ENCODE measurements at places on chromosomes 1 and 21. TPM values are rescaled to one million over a fixed set of nuclear protein-coding genes. Genes with fewer than 3 reads are reported as not detected.
A peak's percentile ranks its signal among the peaks of the same experiment; 100 is the strongest.

HSD3B1 gene
- not detected for total RNA-seq

DNA sequence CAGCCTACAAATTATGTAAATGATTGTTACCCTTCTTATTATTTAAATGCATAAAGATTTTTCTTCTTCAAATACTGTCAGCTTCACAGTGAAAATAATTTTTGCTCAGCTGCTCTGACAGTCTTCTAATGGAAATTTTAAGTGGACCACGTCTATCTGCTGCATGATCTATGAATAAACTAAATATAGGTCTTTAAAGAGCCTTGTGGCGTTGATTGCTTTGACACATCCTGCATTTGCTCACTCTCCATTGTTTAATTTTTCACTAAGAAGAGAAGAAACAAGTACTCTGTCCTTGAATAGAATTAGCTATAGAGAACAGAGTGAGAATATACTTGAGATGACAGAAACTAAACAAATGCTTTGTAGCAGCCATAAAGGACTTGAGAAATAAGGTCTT lies 826.1 kb downstream of the MRPL39 start:
- DNase-seq = no peak

DNA sequence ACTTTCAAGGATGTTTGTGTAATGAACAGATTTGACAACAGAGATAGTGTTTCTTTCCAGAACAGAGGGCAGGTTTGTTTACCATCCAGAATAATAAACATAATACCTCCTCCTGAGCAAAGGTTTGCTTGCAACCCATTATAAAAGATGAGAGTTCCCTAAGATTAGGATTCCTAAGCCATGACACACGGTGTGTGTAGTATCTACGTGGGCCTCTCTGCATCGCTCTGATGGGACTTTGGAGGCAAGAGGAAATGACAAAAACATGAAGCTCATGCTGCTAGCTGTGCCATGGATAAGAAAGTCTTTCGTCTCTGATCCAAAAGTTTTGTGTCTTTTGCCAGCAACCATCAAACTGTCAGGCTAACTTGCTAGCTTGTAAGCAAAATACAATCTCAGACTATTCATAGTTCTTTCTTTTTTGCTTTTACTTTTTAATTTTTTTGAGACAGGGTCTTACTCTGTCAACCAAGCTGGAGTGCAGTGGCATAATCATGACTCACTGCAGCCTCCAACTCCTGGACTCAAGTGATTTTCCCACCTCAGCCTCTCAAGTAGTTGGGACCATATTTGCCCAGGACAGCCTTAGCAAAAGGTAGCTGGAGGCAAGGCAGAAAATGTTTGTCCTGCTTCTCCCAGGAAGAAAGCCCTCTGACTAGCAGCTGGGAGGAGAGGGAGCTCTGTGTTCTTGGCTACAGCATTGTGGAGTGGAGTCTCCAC lies 81.1 kb downstream of the LHX4 start:
- DNase-seq = peak; percentile 62

- DNase-seq = no peak
Observed at GRCh38 chr1:201475915-201476669, 7.1 kb upstream of the PHLDA3 start.

GRCh38 chr1:224432672-224433040 lies 1.9 kb downstream of the WDR26 start:
- peak; percentile 32 for DNase-seq

GRCh38 chr1:46686255-46686654 lies 14.6 kb downstream of the TEX38 start:
- DNase-seq = no peak

- DNase-seq = no peak
Observed at GRCh38 chr1:156420205-156421061, 51.4 kb downstream of the RHBG start.

DNA sequence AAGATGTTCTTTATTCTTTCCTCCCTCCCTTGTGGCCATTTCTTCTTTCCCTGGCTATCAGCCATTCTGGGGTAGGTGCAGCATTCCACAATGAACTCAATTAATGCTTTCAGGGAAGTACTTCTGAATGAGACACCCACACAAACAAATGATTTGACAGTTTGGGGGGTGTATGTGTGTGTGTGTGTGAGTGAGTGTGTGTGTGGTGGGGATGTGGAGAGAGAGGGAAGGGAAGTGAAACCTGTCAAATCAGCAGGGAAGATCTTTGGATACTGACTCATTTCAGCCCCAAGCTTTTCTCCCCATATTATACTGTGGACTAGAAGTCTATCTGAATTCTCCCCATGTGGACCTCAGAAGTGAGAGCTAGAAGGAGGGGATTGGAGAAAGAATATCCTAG lies 154.9 kb upstream of the CD34 start:
- no peak for DNase-seq

GRCh38 chr1:10973552-10973951 lies 38.9 kb upstream of the TARDBP start:
- peak; percentile 60 for DNase-seq

GRCh38 chr1:119554183-119554582 lies 47.2 kb downstream of the HSD3B1 start:
- peak; percentile 96 for DNase-seq

GRCh38 chr21:21238629-21239400 lies 240.6 kb downstream of the NCAM2 start:
- peak; percentile 37 for DNase-seq

SYT14 gene
- total RNA-seq = 3.9 TPM

UBXN10 gene
- not detected for total RNA-seq

DNA sequence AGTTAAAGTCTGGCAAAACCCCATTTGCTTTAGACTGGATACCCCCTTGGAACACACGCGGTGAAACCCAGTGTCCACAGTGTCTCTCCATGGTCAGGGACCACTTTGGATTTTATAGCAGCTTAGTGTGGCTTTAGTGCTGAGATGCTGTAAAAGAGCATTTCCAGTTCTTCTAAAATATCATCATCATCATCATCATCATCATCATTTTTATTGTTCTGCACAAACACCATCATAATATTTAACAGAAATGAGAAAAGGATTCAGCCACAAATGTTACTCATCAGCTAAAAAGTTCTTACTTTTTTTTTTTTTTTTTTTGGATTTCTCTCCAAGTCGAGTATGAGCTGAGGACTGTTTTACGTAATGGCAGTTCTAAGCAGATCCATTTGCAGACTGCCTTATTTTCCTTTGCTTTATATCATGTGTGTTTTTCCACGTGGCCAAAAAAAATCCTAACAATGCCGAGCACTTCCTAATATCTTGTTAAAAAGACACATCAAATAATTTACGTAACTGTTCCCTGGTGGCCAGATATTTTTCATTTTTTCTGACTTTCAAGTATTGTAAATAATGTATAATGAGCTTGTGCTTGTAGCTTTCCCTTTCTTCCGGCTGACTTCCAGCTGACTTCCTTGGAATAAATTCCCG lies 62.8 kb downstream of the EVA1C start:
- DNase-seq = peak; percentile 98

GRCh38 chr1:41373373-41373772 lies 12.1 kb downstream of the FOXO6 start:
- no peak for DNase-seq

CD244 gene
- not detected for total RNA-seq

TDRD5 gene
- not detected for total RNA-seq

SPRR2A gene
- total RNA-seq = not detected

RPE65 gene
- total RNA-seq = not detected

DNA sequence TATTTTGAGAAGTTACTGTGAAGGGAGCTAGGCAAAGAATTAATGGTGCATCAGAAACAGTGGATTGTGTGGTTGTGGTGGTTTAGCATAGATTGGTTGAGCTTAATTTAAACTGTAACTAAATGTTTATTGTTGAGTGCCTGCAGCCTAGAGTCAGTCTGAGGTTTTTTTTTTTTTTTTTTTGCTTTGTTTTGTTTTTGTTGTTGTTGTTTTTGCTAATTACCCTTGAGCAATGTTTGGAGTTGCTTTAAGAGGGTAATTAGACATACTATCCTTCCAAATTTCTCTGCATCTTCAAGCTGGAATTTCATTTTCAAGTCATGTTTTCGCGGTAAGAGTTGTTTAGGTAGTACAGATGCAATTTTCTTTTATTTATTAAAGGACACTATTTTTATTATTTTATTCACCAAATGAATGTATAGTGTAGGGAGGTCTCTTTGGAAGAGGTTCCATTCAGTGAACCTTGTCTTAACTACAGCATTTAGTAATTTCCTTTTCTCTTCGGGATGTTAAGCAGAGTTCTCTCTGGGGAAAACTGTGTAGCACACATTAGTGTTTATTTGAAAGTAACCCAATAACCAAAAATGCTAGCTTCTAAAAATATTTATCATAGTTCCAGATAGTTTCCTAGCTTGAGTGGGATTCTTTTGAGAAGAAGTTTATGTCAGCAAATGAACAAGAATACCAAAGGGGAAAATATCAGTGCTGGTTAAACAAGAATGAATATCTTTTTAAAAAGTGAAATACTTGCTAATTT lies 82.3 kb downstream of the CLIC4 start:
- DNase-seq = peak; percentile 40

GUCA2B gene
- not detected for total RNA-seq

- DNase-seq = no peak
Observed at GRCh38 chr1:29498126-29499103, 262.1 kb downstream of the PTPRU start.

- no peak for DNase-seq
Observed at GRCh38 chr1:162361349-162361748, 15.3 kb downstream of the SPATA46 start.

Measured in fibroblast of villous mesenchyme (primary cell).